ENCODE measurements at places on chromosomes 7 and 10.

- DNase-seq = no peak
These were observed 12.9 kb downstream of the CALML3 start for GRCh38 chr10:5537684-5538083.

DNA sequence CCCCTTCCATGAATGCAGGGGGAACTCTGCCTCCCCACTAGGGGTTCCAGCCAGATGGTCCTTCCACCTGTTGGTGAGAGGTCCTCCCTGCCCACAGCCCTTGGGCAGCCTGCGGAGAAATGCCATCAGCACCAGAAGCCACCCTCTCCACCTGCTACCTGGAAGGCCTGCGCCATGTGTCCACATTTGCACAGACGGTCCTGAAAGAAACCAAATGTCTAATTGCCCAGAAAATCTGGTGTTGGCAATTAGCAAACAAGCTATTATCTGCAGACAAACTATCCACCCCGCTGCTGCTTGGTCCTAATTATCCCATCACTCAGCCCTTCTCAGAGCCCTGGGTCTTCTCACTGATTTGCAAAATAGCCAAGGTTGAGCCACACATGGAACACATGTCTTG lies 32.3 kb downstream of the HSPA12A start:
- DNase-seq = no peak

GRCh38 chr7:12103948-12104347 lies 107.1 kb upstream of the TMEM106B start:
- DNase-seq = no peak

DNA sequence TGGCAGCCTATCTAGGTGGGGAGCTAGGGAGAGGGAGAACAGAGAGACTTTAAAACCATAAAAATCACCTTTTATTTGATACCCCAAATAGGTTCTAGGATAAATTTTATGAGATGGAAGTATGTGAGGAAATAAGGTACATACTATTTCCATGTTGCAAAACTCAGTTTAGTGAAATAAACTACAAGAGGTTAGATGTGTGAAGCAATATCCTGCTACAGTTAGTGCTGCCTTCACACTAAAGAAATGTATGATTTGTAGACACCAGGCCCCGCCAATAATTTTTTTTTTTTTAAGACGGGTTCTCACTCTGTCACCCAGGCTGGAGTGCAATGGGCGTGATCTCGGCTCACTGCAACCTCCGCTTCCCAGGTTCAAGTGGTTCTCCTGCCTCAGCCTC lies 34.4 kb upstream of the RSBN1L start:
- DNase-seq = no peak

GRCh38 chr7:140672382-140673062 lies at the start of gene ADCK2:
Gene ADCK2, plus strand, starts transcription at chr7:140672945. Its CDS starts 386 bp downstream, at chr7:140673331.
- no peak for DNase-seq

DNA sequence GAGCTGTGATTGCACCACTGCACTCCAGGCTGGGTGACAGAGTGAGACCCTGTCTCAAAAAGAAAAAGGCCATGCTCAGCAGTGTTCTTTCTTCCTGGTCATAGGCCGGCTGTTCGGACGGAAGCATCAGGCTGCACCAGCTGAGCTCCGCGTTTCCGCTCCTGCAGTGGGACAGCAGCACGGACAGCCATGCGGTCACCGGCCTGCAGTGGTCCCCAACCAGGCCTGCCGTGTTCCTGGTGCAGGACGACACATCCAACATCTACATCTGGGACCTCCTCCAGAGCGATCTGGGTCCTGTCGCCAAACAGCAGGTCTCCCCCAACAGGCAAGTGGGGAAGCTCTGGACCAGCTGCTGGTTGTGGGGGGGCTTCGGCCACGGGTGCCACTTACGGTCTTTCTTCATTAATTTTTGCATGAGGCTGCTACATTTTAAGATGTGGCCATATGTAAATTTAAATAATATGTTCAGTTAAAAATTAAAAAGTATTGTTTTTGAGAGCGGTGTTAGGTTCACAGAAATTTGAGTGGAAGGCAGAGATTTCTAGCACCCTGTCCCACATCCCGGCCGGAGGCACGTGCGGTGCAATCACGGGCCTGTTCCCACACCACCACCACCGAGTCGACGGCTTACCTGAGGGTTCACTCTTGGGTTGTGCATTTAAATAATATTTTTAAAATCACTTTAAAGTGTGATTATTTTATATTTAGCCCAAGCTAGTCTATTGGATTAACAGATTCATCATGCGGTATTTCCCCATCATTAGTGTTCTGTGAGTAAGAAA lies 85.7 kb downstream of the DYNC2I1 start:
- DNase-seq = no peak

DNA sequence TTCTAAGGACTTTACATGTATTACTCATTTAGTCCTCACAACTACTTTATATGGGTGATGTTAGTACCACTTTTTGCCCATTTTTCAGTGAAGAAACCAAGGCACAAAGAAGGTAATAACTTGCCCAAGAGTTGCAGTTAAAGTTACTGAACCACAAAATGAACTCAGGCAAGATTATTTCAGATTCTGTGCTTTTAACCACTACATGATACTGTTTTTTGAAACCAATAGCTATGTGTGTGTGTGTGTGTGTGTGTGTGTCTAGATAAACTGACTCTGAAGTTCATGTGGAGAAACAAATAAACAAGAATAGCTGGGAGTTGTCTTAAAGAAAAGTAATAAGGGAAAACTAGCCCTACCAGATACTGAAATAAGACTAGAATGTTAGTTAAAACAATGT lies 60.8 kb upstream of the OIT3 start:
- DNase-seq = no peak

GRCh38 chr10:131213741-131214505 lies 97.6 kb downstream of the TCERG1L start:
- no peak for DNase-seq

DNA sequence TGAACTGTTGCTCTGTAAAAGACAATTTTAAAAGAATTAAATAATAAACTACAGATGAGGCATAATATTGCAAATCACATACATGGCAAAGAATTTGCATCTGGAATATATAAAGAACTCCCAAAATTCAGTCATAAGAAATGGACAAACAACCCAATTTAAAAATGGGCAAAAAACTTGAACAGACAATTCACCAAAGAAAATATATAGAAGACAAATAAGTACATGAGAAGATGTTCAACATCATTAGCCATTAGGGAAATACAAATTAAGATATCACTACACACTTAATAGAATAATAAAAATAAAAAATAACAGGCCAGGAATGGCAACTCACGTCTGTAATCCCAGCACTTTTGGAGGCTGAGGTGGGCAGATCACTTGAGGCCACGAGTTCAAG lies 22.0 kb upstream of the TNPO3 start:
- no peak for DNase-seq

GRCh38 chr7:156999958-157000726 lies 10.3 kb downstream of the MNX1 start:
- DNase-seq = no peak

- DNase-seq = no peak
These were observed 57.5 kb downstream of the TASOR2 start for GRCh38 chr10:5742116-5742515.

DNA sequence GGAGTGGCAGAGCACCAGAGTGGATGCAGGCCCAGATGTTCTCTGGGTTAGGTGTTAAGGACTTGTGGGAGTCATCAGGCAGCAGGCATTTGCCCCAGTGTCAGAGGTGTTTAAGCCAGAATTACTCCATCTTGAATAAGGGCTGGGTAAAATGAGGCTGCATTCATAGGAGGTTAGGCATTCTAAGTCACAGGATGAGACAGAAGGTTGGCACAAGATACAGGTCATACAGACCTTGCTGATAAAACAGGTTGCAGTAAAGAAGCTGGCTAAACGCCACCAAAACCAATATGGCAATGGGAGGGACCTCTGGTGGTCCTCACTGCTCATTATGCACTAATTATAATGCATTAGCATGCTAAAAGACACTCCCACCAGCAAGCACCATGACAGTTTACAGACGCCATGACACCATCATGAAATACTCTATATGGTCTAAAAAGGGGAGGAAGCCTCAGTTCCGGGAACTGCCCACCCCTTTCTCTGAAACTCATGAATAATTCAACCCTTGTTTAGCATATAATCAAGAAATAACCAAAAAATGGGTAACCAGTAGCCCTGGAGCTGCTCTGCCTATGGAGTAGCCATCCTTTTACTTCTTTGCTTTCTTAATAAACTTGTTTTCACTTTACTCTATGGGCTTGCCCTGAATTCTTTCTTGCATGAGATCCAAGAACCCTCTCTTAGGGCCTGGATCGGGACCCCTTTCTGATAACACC lies 882 bp upstream of the LRRC61 start:
- no peak for DNase-seq

GRCh38 chr7:20144801-20145200 lies 72.4 kb downstream of the MACC1 start:
- DNase-seq = no peak

DNA sequence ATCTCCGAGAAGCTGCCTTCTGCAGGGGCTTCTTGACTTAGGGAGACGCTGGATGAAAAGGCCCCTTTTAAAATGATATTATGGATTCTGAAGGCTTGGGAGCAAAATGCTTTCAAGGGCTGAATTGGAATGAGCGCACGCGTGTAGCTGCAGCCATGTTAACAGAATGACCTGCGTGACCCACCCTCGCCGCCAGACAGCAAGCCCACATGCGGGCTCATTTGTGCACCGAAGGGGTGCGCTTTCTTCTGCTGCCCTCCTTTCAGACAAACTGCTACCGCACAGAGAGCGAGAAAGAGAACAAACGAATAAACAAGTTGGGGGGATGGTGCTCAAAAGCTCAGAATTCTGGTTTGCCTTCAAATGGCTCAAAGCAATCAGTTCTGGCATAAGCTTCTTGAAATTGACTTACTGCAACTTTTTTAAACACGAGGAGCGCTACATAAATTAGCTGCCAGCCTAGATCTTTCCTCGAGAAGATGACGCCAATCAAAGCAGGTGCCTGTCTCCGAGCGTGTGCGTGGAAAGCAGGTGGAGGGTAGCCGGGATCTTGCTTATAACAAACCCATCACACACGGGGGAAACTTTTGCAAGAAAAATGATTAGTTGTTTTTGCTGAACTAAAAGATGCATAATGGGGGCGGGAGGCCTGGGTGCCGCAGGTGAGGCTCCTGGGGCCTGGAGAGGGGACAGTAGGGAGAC lies 268.4 kb downstream of the MAD1L1 start:
- no peak for DNase-seq

GRCh38 chr10:2933924-2934323 lies 133.4 kb upstream of the PFKP start:
- DNase-seq = no peak

DNA sequence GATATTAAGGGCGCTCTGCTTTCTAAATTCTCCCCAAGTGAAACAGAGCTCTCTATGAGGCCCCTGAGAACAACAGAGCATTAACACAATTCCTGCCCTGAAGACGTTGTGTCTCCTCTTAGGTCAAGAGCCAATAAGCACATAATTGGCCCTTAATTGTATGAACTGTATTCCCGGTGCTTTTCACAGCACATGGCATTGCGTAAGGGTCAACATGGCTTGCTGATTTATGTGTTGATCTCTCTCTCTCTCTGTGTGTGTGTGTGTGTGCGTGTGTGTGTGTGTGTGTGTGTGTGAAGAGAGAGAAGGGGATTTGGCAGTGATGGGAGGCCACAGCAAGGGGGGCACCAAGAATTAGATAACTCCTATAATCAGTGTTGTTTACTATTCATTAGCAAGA lies 40.5 kb downstream of the LYZL1 start:
- DNase-seq = no peak

- DNase-seq = no peak
These were observed 17.0 kb upstream of the TRIM8 start for GRCh38 chr10:102627291-102627735.

DNA sequence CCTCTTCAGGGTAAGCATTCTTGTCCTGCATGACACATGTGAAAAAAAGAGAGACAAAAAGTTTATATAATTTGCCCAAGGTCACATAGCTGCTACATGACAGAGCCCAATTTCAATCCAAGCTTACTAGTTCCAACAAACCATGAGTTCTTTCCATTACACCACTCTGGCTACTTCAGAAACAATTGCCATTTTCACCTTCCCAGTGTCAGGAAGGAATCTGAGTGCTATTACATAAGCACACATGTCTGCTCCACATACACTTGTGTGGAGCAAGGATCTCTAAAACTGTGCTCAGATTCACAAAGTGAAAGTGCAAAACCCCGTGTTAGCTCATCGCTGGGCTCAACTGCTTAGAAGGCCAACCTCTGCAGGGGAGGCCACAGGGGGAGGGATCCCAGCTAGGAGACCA lies 356.2 kb upstream of the NFE2L3 start:
- DNase-seq = no peak

GRCh38 chr10:71156436-71156835 lies 55.9 kb upstream of the UNC5B start:
- DNase-seq = no peak

DNA sequence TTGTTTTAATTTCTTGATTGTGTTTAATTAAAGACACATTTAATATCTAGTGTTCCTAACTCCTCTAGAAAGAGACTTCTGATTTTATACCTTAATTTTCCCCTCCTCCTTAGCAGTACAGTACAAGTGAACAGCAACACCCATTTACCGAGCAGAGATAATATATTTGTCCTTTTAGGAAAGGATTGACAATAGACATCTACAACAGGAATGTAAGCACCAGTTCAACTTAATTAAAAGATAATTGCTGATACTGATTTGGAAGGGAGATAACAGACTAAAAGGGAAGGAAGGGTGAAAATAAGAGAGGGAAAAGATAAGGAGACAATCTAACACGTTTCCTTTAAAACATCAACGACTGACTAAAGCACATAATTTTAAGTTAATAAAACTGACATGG lies 119.3 kb downstream of the SRPK2 start:
- DNase-seq = no peak

DNA sequence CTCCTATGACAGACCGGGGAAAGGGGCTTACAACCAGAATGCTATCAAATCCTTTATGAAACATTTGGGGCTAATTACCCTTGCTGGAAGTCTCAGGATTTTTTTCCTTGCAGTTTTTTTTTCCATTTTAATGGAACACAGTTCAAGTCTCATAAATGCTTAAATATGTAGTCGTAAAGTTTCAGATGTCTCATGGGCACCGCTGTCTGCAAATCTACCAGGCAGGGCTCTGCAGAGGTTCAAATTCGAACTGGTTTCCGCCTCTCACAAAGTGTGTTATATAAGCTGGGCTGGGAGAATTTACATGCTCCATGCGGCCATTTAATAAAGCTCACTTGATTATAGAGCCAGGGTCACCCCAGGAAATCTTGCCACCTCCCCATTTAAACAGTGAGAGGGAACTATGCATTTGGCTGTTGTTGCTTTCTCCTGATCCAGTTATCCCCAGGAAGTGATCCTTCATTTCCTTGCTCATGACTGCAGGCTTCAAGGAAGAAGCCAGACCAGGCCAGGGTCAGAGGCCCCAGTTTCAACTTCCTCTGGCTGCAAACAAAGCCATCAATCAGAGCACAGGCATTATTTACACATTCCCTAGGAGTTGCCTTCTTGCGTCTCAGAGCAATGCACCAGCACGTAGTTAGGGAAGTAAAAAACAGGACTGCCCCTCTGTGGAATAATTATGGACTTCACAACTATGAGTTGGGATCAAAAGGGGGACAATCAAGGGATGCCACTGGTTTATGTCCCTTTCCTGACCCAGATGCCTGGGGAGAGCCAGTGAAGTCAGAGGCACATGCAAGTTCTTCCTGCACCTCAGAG lies 358.8 kb downstream of the PRPF18 start:
- no peak for DNase-seq
